ENCODE measurements at places on chromosomes 13 and 19.

- DNase-seq = no peak
Observed at GRCh38 chr13:85828094-85828684, 29.0 kb upstream of the SLITRK6 start.

GRCh38 chr13:89279374-89279773 lies 1608.2 kb downstream of the SLITRK5 start:
- no peak for DNase-seq

DNA sequence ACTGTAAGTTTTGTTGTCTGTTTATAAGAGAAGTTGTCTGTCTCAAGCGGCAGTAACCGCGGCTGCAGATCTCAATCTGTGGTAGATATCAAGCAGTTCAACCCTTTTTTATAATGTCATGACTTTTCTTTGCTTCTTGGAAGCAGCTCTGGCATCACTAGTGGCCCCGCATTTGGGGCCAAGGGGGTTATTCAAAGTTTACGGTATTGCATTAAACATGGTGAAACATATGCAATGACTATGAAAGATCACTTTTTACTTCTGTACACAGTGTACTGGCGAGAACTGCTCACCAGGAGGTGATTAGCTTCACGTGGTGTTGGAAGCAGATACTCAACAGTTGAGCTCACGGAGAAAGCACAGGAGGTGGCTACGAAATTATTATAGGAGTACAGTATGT lies 4.6 kb upstream of the FFAR3 start:
- DNase-seq = peak; percentile 57

- DNase-seq = no peak
Observed at GRCh38 chr13:33644581-33645543, 173.1 kb upstream of the RFC3 start.

- DNase-seq = no peak
Observed at GRCh38 chr19:17194608-17195007, 20.5 kb upstream of the USE1 start.

DNA sequence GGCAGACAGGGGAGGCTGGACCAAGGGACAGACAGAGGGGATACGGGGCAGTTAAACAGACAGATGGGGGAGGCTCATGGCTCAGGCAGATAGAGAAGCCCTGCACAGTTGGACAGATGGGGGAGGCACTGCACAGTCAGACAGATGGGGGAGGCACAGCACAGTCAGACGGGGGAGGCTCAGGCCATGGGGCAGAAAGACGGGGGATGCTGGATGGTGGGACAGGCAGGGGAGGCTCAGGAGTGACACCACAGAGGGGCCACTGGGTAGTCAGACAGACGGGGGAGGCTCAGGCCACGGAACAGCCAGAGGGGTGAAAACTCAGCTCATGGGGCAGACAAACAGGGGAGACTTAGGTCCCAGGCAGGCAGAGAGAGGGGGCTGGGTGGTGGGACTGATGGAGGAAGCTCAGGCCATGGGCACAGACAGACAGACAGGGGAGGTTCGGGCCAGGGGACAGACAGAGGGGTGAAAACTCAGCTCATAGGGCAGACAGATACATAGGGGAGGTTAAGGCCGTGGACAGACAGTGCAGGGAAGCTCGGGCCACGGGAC lies 886 bp downstream of the MFSD12 start:
- no peak for DNase-seq

- no peak for DNase-seq
Observed at GRCh38 chr13:107531816-107532215, 683.5 kb downstream of the LIG4 start.

DNA sequence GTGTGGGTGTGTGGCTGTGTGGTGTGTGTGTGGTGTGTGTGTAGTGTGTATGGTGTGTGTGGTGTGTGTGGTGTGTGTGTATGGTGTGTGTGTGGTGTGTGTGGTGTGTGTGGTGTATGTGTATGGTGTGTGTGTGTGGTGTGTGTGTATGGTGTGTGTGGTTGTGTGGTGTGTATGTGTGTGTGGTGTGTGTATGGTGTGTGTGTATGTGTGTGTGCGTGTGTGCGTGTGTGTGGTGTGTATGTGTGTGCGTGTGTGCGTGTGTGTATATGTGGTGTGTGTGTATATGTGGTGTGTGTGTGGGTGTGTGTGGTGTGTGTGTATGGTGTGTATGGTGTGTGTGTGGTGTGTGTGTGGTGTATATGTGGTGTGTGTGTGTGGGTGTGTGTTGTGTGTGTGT lies 8.1 kb downstream of the SHISA7 start:
- no peak for DNase-seq

DNA sequence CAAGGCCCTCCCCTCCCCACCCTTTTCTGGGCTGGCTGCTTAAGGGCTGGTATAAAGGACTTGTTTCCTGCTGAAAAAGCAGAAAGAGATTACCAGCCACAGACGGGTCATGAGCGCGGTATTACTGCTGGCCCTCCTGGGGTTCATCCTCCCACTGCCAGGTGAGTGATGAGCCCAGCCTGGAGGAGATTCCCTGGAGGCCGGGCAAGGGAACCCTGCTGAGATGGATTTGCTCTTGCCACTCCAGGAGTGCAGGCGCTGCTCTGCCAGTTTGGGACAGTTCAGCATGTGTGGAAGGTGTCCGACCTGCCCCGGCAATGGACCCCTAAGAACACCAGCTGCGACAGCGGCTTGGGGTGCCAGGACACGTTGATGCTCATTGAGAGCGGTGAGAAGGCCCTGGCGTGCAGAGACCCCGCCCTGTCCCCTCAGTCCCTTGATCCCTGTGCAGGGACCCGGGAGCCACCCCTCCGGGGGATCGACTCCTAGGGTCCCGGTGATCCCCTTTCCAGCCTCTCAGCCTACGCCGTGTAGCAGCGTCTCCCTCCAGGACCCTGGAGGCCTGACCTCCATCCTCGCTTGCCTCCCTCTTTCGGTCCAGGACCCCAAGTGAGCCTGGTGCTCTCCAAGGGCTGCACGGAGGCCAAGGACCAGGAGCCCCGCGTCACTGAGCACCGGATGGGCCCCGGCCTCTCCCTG lies at the start of gene CD177:
Gene CD177, plus strand, starts transcription at position 81 of the 699 bp plus-strand sequence. Its CDS starts 29 bp downstream, at position 110.
- no peak for DNase-seq

GRCh38 chr19:1073956-1074517 lies 7.1 kb downstream of the ARHGAP45 start:
- no peak for DNase-seq

- DNase-seq = no peak
Observed at GRCh38 chr13:50993934-50994333, 84.3 kb downstream of the RNASEH2B start.

DNA sequence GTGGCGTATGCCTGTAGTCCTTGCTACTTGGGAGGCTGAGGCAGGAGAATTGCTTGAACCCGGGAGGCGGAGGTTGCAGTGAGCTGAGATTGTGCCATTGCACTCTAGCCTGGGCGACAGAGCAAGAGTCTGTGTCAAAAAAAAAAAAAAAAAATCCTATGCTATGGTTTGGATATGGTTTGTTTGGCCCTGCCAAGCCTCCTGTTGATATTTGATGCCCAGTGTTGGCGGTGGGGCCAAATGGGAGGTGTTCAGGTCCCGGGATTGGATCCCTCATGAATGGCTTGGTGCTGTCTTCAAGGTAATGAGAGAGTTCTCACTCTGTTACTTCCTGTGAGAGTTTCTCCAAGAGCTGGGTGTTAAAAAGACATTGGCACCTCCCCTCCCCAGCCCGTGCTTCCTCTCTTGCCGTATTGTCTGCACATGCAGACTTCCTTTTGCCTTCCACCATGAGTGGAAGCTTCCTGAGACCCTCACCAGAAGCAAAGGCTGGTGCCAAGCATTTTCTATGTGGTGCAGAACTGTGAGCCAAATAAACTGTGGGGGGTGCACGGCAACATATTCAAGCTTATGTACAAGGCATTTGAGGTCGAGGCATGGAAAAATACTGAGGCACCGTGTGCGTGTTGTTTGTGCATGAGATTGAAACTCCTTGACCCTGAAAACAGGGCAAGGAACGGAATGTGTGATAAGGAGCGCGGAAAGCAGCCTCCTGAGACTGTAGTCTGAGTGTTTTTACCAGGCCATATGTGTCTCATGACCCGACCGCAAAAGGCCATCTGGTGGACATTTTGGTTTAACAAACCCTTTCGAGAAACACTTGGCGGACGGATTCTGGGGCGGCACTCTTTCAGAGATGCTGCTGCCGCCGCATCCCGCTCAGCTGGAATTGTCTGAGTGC lies 7.3 kb downstream of the SIGLEC9 start:
- DNase-seq = peak; percentile 87

- no peak for DNase-seq
Observed at GRCh38 chr19:40331052-40331451, 17.1 kb downstream of the C19orf47 start.

- no peak for DNase-seq
Observed at GRCh38 chr19:16319481-16319880, 5.1 kb upstream of the KLF2 start.
